ENCODE measurements at places on chromosomes 5 and 9.

- no peak for DNase-seq
Observed at GRCh38 chr9:82598241-82599039, 464.5 kb downstream of the RASEF start.

DNA sequence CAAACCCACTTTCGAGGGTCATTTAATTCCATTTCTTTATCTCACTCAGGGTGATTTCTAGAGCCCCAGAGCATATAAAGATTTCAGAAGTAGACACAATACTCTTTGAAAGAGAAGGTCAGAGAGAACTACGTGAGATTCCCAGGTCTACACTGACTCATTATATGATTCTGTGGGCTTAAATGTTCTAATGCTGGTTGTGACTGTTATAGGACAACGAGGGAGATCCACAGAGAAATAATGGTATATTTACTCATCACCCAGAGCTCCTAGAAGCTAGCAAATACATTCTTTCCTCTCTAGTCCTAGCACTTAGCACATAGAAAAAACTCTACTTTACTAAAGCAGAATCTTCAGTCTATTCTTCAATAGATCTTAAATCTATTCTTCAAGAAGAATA lies 39.4 kb upstream of the GRAMD2B start:
- no peak for DNase-seq

GRCh38 chr9:97615439-97616072 lies 17.6 kb downstream of the TSTD2 start:
- peak; percentile 30 for DNase-seq

GRCh38 chr5:113269023-113269997 lies 165.5 kb downstream of the TSSK1B start:
- DNase-seq: no peak

DNA sequence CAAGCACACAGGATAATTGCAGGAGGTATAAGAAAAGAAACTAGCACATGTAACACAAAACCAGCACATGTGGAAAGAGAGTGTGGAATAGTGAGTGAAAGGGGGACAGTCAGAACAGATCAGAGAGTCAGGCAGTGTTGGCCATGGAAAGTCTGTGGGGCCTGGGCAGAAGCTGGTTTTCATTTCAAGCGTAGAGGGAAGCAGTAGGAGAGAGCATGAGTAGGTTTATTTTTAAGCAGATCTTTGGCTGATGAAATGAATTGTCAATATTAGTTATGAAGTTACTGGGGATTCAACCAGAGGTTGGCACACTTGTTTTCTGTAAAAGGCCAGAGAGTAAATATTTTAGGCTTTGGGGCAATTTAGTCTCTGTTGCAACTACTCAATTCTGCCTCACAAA lies 283.1 kb downstream of the SMARCA2 start:
- DNase-seq: no peak

- DNase-seq: no peak
Observed at GRCh38 chr5:105529851-105530250, 1967.3 kb upstream of the NUDT12 start.
